Myocyte (in vitro differentiated cells): ENCODE measurements at places on chromosomes 13 and 19. TPM values are rescaled to one million over a fixed set of nuclear protein-coding genes. Genes with fewer than 3 reads are reported as not detected.
A peak's percentile ranks its signal among the peaks of the same experiment; 100 is the strongest.

DNA sequence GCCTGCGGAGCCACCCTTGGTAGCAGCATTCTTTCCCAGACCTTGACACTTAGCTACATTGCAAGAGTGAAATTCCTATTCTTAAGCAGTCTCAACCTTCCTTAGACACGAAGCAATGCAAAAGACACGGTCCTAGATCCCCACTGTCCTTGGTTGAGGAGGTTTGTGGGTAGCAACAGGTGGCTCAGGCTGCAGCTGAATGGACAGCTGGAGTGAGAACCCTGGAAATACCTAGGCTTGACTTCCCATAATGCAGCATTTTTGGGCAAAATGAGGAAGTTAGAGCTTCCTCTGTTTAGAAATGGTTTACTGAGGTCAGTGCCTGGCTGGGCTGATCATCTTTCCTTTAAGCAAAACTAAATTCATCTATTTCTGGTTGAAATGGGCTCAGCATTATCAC, 296.6 kb downstream of the RFC3 start:
- DNase-seq, result peak; percentile 74

DNA sequence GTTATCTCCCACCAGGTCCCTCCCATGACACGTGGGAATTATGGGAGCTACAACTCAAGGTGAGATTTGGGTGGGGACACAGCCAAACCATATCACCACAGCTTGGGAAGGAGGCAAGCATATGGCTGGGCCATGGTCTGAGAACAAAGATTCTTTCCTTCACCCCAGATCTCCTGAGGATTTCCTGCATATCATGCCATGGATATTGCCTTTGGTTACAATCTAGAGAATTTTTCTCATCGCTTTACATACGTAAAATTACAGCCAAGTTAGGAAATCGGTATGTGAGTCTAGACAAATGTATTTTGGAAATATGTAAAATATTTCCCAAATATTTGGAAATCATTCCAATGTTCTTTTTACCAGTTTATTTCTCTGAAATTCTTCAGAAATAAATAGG, 398.3 kb downstream of the RFC3 start:
- DNase-seq, result no peak

GRCh38 chr19:2290441-2291184, 8.6 kb upstream of the PEAK3 start:
- DNase-seq, result no peak

- DNase-seq, result no peak
Observed at GRCh38 chr13:98535501-98536354, 41.2 kb downstream of the STK24 start.

- DNase-seq, result no peak
Observed at GRCh38 chr13:21427741-21428140, 31.4 kb downstream of the ZDHHC20 start.

DNA sequence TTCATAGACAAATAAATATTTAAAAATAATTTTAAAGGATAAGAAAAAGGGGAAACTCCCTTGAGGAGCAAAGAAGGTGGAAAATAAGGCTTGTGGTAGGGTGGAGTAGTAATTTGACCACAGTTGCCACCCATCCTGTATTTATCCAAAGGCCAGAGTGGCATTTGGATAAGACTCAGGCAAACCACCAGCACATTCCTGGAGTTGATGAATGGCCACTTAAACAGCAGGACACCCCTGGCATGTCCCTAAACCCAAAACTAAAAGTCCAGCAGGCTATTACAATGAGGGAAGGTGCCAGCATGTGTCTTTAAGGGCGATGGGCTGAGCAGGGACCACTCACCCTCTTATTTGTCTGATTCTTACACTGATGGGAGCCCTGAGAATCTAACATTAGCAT, 9.8 kb upstream of the FRY start:
- peak; percentile 90 for DNase-seq

DNA sequence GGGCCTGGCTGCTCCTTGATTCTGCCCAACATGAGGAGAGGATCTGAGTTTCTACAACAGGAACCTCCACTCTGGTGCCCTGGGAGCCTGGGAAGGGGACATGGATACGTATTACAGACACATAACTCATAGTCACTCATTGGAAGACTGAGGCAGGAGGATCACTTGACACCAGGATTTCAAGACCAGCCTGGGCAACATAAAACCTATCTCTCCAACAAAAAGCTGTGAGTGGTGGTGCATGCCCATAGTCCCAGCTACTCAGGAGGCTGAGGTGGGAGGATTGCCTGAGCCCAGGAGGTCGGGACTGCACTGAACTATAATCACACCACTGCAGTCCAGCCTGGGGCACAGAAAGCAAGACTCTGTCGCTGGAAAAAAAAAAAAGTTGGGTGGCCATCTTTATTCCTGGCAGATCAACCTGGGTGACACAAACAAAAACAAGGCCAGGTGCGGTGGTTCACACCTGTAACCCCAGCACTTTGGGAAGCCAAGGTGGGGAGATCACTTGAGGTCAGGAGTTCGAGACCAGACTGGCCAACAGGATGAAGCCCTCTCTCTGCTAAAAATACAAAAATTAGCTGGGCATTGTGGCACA, 1.1 kb upstream of the KLF1 start:
- no peak for DNase-seq

- DNase-seq, result no peak
Observed at GRCh38 chr19:49148044-49148682, 7.0 kb downstream of the HRC start.

Gene CEACAM20
- total RNA-seq, result not detected in 2 replicates

Gene KBTBD7
- 7.7 and 8.1 TPM in 2 replicates for total RNA-seq

DNA sequence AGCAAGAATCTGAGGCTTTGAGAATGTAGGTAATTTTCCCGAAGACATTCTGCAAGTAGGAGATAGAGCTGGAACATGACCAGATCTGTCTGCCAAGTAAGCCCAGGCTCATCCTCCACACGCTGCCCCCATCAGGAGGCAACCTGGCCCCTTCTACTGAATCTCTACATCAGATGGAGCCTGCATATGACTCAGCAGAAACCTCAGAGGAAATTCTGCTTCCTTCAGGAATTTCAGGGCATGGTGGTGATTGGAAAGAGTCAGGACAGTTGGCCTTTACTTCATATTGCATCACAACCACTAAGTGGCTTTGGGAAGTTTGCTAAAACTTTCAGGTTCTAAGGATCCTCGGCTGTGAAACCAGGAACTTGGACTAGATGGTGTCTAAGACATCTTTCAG, 85.2 kb downstream of the LRRC63 start:
- peak; percentile 31 for DNase-seq

GRCh38 chr19:4547303-4548237, 7.7 kb upstream of the LRG1 start:
- DNase-seq, result no peak

DNA sequence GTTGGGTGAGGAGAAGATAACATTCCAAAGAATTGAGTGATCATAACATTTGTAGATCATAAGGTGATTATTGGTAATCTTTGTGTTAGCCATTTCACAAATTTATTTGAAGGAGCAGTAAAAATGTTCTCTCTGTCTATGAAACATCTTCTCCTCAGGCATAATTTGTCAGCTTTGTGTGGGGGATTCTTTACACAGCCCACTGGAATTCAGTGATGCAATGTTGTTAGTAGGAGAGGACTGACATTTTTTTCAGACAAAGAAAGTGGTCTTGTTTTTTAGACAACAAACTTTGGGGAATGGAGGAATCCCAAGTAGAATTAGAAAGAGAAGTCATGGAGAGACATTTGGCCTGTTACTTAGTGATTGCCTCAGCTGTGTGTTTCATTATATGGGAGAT, 100.3 kb downstream of the ITGBL1 start:
- peak; percentile 44 for DNase-seq

GRCh38 chr19:5314012-5314906, 26.4 kb downstream of the PTPRS start:
- no peak for DNase-seq

Gene UPF1
- 47.4 and 63.5 TPM in 2 replicates for total RNA-seq

Gene LPAR6
- 10.5 and 19.7 TPM in 2 replicates for total RNA-seq

Gene ZNF850
- 2.7 and 4.2 TPM in 2 replicates for total RNA-seq

DNA sequence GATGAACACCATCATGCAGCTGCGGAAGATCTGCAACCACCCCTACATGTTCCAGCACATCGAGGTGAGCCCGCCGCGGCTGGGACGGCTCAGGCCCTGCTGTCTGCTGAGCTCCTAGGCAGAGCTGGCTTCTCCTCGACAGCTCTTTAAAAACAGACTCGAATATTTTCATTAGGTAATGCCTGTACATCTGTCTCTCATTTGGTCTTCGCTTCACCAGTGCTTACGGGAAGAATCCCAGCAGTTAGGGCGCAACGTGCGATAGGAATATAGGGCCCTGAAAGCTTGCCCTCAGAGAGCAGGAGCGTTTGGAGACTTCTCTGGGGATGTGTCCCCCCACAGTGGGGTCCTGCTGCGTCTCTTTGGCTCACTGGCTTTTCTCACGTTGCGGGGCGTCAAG, 63.8 kb upstream of the LDLR start:
- no peak for DNase-seq

DNA sequence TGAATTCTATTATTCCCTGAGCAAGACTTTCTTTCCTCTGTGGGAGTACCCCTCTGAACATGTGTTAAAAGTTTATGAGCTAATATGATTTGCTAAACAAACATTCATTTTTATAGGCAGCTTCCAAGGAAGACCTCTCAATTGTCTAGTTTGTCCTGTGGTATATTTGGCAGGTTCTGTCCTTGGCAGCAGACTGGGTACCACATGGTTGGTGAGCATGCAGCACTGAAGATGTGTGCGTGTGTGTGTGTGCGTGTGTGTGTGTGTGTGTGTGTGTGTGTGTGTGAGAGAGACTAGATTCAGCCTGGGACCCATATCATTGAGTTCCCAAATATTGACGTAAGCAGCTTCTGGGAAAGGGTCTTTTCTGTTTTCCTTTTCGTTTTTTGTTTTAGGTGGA, 24.0 kb downstream of the FGF9 start:
- no peak for DNase-seq

GRCh38 chr13:91311491-91311890, 36.0 kb upstream of the MIR17HG start:
- no peak for DNase-seq

Gene ACP7
- total RNA-seq, result not detected in 2 replicates

GRCh38 chr13:94063848-94064247, 415.6 kb downstream of the DCT start:
- DNase-seq, result no peak
